CD4-positive, alpha-beta memory T cell (primary cell): ENCODE measurements at places on chromosomes 5 and 9.
A peak's percentile ranks its signal among the peaks of the same experiment; 100 is the strongest.

DNA sequence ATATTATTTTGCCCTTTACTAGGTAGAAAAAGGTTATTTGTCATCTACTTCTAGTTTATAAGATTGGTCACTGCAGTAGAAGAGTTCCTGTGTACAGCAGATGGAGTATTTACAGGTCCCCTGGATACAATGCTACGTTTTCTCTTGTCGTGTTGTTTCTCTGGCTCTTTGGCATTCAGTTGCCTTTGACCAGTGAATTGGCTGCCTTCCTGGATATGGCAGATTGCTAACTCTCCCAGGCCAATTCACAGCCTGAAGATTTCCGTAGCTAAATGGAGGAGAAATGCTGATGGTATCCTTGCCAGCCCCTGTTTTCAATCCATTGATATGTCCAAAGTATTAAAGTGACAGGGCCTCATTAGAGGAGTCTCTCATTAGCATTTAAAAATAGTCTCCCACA is 32.5 kb upstream of the GNAQ start:
- no peak for DNase-seq

- peak; percentile 37 for DNase-seq
These were observed 7.2 kb downstream of the HMGCS1 start for GRCh38 chr5:43305948-43306565.

- DNase-seq, result no peak
These were observed 27.3 kb downstream of the CLTA start for GRCh38 chr9:36218011-36218410.

DNA sequence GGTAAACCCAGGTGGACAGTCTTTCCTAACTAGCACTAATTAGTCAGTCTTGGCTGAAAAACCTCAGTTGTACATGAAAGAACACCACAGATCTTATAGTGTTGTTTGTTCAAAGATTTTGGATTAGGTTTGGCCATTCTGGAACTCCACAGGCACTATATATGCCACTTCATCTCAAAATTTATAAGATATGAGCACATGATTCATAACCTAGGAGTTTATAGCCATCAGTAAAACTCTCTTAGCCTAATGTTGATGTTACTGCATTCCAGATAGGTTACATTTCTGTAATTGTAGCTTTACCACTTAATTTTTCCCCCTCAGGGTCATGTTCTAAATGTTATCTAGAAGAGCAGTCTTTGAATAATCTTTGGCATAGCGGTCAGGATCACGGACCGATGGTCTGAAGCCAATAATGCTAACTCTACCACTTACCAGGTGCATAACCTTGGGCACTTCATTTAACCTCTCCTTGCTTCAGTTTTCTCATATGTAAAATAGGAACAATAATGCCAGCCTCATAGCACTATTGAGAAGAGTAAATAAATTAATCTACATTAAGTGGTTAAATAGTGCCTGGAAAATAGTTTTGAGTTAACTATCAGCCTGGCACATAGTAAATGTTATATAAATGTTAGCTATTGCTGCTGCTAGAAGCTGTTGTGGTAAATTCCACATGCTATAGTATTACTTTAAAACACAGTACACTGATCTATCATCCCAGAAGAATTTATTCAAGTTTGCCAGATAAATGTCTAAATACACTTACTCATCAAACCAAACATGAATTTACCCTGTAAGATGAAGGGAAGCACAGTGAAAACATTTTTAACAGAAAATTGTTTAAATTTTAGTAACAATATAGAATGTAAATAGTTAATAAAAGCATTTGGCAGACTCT is 743.9 kb downstream of the NR2F1-AS1 start:
- DNase-seq, result no peak

GRCh38 chr5:31048282-31049270 is 144.9 kb upstream of the CDH6 start:
- DNase-seq, result no peak

GRCh38 chr5:153480401-153480800 is 10.1 kb upstream of the GRIA1 start:
- no peak for DNase-seq

GRCh38 chr5:75681125-75681830 is 36.0 kb downstream of the POC5 start:
- DNase-seq, result peak; percentile 37

- no peak for DNase-seq
These were observed 48.6 kb downstream of the ANXA2R start for GRCh38 chr5:42991404-42992087.

GRCh38 chr5:150488519-150489359 is 19.2 kb upstream of the NDST1 start:
- DNase-seq, result no peak

DNA sequence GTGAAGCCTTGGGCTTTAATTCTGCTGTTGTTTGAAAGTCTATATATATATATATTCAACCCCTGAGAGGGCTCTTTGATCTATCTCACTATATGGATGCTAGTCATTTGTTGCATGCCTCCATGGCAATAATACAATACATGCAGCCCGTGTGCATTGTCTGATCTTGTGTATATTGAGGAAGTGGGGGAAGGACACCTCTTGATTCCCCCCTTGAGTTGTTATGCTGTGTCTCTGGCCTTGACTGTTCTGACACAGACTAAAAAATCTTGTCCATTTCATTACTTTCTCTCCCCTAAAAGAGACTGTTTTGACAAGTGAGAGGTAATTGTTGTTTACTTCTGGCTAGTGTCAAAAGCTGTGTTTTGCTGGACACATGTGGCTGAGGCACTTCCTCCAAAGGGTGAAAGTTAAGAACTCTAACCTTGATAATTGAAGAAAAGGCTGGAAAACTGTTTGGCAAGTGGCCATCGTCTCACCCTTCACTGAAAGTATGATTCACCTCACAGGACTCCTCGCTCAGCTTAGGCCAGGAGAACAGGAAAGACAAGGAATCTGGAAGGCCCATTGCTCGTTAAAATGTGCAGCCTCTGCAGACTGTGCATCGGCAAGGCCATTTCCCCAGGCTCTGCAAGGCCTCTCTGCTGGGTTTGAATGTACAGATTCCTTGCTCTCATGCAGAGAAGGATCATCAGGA is 304.0 kb downstream of the PRELID2 start:
- no peak for DNase-seq
